ENCODE measurements at places on chromosomes 3 and 15.
A peak's percentile ranks its signal among the peaks of the same experiment; 100 is the strongest.

- DNase-seq: no peak
Measured at GRCh38 chr3:178562947-178563232, 26.7 kb downstream of the KCNMB2 start.

DNA sequence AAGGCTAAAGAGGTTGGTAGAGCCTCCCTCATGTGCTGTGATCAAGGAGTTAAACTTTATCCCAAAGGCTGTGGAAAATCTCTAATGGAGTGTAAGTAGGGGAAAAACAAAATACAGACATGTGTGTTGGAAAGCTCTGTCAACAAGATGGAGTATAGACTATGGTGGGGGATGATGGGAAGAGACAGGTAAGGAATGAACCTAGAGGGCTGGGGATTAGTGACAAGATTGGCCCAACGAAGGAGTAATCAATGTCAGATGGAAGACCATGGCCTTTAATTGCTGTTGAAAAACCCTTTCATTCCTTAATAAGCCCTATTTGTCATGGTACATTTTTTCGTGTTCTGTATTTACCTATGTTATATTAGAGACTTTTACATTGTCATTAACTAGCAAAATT lies 278.6 kb downstream of the SQOR start:
- DNase-seq: no peak

GRCh38 chr15:85026304-85027032 lies 44.8 kb downstream of the PDE8A start:
- no peak for DNase-seq

DNA sequence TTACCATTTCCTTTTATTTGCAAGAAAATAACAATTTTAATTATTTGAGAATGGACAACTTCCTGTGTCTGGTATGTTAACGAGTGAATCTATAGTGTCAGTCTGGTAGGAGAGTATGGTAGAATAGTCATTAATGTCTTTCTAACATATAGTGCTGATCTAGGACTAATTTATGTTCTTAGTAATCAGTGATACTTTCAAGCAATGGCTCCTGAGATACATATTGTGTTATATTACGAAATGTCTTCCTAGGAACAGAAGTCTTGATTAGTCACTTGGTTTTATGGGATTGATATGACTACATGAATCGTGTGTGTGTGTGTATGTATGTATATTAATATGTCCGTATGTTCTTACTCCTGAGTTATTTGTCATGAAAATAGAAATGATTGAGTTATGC lies 66.6 kb upstream of the PAQR5 start:
- DNase-seq: no peak

GRCh38 chr3:107884719-107885460 lies 205.9 kb downstream of the CD47 start:
- no peak for DNase-seq

DNA sequence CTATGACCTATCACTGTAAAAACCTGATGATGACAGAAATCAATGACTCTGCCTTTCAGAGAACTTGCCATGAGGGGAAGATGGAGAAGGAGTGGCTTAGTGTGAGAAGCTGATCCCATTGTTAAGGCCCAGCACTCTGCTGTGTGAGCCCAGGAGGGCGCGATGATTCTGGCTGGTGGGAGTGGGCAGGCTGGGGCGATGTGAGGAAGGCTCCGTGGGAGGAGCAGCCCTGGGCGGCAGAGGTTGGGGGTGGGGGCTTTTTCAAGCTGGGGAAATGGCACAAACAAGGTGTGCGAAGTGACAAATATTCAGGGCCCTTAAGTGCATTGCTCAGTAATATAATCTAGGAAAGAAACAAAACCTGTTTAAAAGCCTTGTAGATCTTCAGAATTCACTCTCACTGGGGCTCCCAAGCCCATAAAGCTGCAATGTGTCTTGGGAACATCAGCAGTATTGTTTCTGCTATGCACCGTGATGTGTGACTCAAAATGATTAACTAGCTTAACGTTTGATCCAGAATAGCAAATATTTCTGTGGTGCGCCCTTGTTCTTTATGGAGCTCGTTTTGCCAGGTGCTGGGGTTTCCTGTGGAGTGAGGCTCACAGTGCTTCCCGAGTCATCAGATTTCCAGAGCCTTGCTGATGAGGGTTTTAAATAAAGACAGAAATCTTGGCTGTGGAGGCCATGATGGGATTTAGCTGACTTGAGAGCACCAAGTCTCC lies 141.0 kb downstream of the CHDH start:
- DNase-seq: no peak

DNA sequence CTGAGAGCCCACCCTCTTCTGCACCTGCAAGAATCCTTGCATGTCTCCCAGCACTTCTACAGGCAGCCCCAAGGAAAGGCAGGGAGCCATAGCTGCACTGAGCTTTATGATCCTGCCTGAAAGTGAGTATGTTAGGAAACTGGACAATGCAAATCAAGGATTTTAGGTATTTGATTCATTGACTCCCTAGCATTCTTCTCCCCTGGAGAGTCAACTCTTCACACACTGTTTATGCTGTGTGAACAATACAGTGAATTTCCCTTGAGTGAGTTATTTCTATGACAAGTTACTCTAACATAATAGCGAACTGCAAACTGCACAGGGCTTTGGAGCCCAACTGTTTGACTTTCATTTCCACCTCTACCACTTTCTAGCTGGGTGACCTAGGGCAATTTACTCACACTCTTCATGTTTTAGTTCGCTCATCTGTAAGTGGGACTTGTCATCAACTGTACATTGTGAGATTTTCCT lies 96.0 kb upstream of the PHLDB2 start:
- no peak for DNase-seq

- DNase-seq: no peak
Measured at GRCh38 chr3:182964179-182964578, 16.2 kb downstream of the DCUN1D1 start.

GRCh38 chr15:81939604-81940440 lies 106.0 kb downstream of the MEX3B start:
- no peak for DNase-seq

DNA sequence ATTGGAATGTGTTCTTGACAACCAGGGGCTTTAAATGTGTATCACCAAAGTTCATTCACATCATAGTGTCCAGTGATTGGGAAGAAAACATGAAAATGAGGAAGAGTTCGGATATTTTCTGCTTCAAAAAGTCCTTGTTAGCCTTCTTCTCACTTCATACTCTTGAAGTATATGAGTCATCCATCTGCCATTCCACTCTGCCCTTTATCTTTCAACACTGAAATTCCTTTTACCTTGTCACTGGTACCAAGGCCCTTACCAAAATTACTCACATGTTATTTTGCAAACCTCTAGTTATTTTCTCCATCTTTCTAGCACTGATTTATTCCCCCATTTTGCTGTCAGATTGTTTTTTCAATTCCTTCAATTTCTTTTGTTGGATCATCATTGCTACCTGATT lies 32.5 kb downstream of the OR5H15 start:
- DNase-seq: no peak

DNA sequence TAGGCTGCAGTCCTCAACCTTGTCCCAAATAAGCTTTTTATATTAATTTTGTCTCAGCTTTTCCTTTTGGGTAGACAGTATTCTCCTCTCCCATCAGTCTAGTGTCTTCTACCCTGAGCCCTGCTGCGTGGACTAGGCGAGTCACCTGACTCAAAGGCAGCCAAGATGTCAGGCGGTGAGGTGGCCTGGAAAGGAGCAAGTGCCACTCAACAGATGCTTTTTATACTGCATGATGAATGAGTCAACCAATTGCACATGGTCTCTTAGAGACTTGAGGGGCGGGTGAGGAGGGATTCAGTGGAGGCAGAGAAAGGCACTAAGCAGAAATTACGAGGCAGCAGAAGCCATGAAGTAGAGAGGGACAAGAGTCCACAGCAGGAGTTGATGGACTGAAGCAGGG lies 95.9 kb downstream of the FRMD4B start:
- DNase-seq: no peak

GRCh38 chr3:113271594-113272384 lies 60.4 kb downstream of the BOC start:
- DNase-seq: no peak

- no peak for DNase-seq
Measured at GRCh38 chr15:95698951-95699350, 631.5 kb upstream of the NR2F2 start.

DNA sequence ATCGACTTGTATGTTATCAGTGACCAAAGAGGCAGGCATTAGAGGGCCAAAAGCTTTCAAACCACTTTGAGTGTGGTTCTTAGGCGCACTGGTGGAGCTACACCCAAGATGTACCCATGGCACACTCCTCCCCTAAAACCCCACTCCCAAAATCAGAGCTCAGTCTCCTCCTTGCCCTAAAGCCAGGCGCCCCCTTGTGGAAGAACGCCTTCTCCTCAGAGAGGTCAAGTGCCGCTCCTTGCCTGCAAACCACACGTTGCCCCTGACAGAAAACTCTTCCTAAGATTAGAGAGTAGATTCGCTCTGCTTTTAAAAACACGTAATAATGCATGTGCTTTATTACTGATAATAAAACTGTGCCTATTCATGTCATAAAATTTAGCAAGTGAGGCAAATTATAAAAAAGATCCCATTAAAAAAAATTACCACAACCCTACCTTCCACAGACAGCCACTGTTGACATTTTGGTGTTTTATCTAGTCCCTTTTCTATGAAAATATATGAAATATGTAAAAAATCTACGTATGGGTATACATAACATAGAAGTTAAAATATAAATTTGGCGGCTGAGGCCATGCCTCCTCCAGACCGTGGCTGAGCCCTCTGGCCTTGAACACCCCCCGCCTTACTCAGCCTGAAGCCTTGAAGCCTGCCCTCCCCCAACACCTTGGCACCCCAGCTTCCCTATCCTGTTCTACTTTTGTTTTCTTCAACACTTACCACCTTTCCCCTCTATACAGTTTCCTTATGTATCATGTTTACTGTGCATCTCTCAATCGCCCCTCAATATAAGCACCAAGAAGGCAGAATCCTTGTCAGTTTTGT lies 33.5 kb downstream of the BCL2L10 start:
- DNase-seq: peak; percentile 94

- DNase-seq: no peak
Measured at GRCh38 chr15:57544848-57545480, 46.7 kb upstream of the MYZAP start.

DNA sequence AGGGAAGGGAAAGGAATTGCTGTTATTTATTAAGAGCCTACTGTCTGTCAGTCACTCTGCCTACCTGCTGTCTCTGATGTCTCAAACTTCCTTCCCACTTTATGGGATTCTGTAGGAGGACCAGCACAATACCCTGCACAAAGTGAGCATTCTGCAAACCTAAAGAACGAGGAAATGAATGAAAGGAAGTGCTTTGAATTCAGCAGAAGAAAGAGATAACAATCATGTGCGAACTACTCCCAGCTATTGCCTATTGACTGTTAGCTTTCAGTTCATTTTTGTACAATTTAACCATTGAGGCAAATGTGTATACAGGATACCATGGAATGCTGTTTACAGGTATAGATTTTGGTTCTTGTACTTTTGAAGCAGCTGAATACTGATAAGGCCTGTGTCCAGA lies 66.8 kb downstream of the CMSS1 start:
- DNase-seq: no peak

DNA sequence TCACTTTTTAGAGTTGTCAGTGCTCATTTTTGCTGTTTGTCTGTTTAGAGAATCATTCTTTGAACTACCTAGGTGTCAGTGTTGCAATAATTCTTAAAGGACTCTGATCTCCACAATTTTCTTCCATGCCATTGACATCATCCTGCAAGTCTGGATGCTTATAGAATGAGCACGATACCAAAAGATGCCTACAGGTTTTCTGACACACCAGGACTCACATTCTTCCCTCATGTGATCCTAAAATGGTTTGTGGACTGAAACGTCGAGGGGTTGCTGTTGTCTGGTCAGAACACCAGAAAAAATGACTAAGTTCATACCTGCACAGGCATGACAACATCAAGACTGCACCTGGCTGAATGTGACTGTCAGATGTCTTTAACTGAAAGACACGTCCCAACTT lies 95.9 kb downstream of the SEMA5B start:
- no peak for DNase-seq

- DNase-seq: no peak
Measured at GRCh38 chr3:114714237-114714636, 420.4 kb downstream of the TIGIT start.

- no peak for DNase-seq
Measured at GRCh38 chr3:112092496-112093179, 6.4 kb downstream of the C3orf52 start.

GRCh38 chr15:41585127-41586047 lies 26.4 kb downstream of the TYRO3 start:
- peak; percentile 56 for DNase-seq

DNA sequence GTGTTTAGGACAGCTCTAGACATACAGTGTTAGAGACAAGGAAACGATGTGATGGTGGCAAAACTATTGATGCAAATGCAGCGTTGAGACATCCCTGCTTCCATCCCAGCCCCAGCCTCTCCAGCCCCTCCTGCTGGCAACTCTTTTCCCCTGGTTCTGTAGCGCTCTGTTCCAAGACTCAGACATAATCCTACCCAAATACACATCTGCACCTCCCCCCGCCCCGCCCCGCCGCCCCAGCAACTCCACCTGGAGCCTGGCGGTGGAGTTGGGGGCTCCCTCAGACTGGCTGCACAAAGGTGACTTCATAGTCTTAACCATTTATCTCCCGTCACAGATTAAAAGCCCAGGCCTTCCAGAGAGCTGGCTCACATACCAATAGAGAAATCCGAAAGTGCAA lies 7.2 kb upstream of the SEC22A start:
- DNase-seq: peak; percentile 65

- no peak for DNase-seq
Measured at GRCh38 chr15:44033894-44034293, 161.2 kb downstream of the FRMD5 start.

DNA sequence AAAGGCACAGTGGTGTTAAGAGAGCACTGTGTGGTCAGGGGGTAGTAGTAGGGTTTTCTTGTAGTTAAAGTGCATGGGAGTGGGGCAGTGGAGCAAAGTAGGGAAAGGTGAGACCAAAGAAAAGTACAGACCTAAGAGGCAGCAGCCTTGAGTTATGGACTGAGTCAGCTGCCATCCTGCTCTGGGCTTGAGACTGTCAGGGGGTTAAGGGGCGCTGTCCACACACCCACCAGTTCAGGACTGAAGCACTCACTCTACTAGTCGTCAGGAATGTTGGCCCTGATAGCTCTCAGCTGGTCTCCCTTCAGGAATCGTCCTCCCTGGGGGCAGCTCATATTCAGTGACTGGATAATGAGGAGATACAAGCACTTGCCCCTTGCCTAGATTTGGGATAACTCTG lies 7.9 kb downstream of the CCR4 start:
- no peak for DNase-seq

DNA sequence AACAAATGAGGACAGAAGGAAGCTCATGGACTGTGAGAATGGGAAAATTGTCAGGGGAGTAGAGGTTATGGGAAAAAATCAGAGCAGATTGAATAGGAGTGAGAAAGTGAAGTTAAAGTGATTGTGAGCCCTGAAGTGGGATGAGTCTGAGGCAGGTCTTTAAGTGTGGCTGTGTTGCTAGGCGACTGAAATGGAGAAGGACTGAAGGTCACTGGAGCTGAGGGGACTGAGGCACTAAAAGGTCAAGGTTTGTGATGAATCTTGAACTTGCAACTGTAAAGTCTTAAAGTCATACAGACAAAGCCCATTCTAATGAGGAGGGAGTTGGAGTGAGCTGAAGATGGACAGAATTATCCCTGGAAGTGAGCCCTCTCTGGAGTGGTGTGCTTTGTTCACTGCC lies 518.9 kb downstream of the TUSC7 start:
- no peak for DNase-seq

GRCh38 chr3:194327218-194328052 lies 23.7 kb downstream of the CPN2 start:
- DNase-seq: no peak

GRCh38 chr15:45276831-45277230 lies 24.8 kb downstream of the SLC28A2 start:
- no peak for DNase-seq

GRCh38 chr3:66423791-66424190 lies 77.0 kb downstream of the LRIG1 start:
- no peak for DNase-seq

GRCh38 chr3:82462977-82463376 lies 701.5 kb upstream of the GBE1 start:
- DNase-seq: no peak

Data from glutamatergic neuron (in vitro differentiated cells).